GOT3 (cell line): ENCODE measurements at places on chromosomes 13 and 19.

DNA sequence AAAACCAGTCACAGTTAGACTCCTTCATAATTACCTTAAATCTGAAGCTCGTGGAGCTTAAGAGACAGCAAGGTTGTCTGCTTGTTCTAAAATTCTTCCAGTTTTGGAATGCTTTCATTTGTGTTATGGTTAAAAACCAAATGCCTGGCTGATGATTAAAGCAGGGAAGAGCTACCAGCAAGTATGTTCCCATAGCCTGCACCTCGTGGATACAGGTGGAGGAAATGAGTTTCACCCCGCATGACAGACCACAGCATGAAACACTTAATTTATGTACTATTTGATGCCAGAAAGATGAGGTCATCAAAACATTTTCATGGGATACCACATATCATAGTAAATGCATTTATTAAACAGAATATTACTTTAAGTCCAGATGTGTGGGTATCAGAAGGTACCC lies 416 bp upstream of the DOCK9 start:
- no peak for DNase-seq

- DNase-seq: no peak
Measured at GRCh38 chr19:19214159-19214490, 2.4 kb downstream of the NCAN start.

GRCh38 chr13:44401577-44401976 lies 28.0 kb downstream of the SERP2 start:
- no peak for DNase-seq

DNA sequence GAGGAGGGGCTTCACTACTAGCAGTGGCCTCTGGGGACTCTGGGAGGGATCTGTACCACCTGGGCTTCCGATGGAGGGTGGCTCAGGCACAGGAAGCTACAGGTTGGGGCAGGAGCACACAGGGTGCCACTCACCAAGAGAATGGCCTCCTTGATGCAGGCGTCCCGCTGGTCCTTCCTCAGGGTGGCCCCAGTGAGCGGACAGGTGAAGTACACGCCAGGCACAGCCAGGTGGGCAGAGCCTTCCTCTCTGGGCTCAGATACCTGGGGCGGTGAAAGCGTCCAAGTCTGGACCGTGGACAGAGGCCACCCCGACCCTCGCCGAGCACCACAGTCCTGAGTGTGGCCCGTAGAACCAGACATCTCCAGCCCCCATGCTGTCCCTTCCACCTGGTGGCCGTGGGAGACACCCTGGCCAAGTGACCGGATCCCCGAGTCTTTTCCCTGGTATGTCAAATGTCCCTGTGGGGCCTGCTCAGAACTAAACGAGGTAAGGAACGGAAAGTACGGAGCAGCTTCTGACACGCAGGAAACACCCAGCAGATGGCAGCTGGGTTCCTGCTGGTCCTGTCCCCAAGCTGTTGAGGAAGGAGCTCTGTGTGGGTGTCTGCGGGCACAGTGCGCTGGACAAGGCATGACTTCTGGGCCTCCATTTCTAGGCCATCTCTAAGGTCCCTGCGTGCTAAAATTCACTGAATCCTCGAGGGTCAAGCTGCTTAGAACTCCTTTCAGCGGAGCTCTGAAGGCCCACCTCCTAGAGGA lies 5.2 kb downstream of the UBXN6 start:
- no peak for DNase-seq

DNA sequence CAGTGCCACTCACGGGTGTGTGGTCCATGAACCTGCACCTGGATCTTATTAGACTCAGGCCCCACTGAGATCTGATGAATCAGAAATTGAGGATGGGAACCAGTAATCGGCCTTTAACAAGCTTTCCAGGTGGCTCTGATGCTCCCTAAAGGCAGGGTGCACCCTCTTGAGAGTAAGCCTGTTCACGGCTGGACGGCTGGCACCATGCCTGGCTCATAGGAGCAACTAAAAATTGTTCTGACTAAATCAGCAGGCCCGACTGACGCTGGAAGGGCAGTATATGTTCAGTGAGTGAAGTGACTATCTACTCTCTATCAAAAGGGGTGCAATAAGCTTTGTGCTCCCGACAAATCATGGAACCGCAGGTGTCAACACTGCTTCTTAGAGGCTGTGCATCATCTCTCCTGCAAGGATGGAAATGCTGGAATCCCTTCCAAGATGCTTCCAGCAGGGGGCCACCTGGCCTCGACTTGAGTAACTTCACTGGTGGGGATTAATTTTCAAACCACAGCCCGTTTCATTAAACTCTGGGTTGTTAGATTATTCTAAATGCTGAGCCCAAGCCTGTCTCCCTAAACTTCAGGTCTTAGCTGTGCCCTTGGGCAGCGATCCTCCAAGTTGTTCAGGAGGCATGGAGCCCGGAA lies 28.4 kb downstream of the TMTC4 start:
- DNase-seq: no peak

DNA sequence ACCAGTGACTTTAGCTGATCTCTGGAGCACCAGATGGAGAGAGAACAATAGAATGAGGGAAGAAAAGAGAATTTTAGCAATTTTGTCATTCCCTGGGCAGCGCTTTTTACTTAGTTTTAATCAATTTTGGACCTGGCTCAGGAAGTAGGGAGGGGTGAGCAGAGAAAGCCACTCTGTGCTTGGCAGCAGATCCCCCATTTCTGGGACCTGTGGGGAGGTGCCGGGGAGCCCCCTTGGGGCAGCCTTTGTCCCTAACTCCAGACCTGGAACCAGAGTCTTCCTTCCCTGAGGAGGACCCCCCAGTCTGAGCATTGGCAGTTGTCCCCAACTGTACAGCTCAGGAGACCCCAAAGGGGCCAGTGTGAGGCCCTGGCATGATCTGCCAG lies 10.5 kb downstream of the LYL1 start:
- DNase-seq: no peak

GRCh38 chr19:2888731-2889224 lies 11.9 kb upstream of the ZNF57 start:
- no peak for DNase-seq

DNA sequence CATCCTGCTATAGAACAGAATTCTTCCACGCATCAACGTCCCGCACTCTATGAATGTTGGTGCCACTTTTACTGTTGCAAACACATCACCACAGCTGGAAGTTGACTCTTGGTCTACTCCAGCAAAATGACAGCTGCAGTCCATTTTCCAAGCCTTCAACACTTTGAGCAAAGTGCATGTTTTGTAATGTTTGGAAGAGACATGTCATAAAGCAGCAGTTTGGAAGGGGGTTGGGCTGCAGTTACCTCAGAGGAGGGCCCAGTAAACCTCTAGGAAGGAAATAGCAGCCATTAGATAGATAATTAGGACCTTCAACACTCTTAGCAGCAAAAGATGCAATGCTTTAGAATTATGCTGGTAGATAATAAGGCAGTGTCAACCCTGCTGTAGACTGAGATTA lies 323.6 kb downstream of the TDRD3 start:
- no peak for DNase-seq

DNA sequence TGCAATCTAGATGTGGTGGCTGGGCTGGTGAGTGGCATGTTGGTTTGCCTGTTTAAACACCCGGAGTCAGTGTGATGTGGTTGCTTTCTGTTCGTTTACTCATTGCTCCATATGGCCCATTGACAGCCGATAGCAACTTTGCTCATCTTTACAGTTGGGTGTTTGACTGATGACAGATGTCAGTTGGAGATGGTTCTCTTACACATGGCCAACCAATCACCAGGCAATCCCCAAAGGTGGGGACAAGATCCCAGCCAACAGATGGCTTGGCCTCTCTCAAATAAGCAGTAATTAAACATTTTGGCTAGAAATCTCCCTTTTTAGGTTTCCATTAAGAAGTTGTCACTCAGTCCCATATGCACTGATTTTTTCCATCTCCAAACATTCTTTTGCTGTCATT lies 497.1 kb upstream of the ARGLU1 start:
- DNase-seq: no peak

GRCh38 chr13:106405731-106406130 lies 129.7 kb downstream of the EFNB2 start:
- DNase-seq: no peak

DNA sequence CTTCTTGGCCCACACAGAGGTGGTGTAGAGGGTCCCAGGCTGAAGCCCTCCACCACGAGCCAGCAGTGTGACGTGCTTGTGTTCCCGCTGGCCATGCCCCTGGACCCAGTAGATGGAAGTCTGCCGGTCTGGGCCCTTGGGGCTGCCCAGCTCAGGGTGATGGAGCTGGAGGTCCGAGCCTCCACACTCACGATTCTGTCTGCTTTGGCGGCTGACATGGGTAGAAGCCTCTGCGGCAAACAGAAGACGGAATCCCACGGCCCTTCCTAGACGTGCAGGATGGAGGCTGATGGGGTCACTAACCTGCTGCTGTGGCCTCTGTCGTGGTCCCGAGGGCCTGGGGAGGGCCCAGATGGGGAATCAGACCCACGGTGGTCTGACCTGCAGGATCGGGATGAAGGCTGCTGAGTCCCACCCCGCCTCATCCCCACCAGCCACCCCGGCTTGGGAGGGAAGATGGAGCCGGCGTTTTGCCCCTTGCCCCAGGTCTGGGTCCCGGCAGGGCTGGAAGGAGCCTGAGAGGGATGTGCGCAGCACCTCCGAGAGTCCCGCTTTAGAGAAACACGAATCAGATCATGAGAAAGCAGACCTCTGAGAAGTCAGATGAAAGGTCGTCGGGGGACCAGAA lies 4.4 kb downstream of the TMEM86B start:
- DNase-seq: no peak

DNA sequence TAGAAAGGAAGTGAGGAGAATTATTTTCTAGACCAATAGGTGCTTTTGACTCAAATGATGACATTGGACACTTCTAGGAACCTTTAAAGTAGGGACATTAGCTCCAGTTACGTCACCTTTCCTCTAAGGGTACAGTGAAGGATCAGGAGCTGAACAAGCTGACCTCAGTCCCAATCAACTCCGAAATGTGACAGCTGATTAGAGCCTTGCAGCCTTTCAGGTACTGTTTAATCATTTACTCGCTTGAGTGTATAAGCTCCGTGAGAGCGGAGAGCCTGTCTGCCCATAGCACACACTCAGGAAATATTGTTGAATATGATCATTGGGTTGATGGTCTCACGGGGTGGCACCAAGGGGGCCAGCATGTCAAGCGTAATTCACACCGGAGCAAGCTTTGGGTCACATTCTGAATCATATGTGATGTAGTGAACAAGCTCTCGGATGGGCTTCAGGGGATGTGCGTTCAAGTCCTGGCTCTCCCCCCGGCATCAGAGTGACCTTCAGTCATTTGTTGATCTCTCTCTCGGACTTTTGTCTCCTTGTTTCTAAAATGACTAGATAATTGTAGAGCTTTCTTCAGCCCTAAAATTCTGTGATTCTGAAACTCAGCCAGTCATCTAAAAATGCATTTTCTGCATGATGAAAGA lies 141.9 kb downstream of the ZIC5 start:
- no peak for DNase-seq

DNA sequence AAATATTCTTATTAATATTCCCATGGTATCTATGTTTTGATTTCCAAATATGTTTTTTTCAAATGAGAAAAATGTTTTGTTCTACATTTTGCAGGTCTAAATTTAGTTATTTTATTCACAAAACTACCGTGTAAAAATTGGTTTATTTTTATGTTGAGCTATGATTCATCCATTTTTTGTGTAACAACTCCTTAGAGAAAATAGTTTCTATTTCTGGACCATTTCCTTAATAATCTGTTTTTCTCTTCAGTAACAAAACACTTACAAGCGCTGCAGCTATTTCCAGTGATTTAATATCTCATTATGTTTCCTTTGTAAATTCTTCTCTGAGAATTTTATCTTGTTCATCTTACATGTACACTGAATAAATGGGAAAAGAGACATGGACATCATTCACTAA lies 550.7 kb upstream of the SLITRK5 start:
- DNase-seq: no peak

- no peak for DNase-seq
Measured at GRCh38 chr19:6774821-6775707, 2.6 kb downstream of the VAV1 start.

GRCh38 chr19:18202778-18203407 lies 949 bp downstream of the RAB3A start:
- no peak for DNase-seq

- DNase-seq: no peak
Measured at GRCh38 chr19:19654441-19654840, 9.0 kb downstream of the ATP13A1 start.

DNA sequence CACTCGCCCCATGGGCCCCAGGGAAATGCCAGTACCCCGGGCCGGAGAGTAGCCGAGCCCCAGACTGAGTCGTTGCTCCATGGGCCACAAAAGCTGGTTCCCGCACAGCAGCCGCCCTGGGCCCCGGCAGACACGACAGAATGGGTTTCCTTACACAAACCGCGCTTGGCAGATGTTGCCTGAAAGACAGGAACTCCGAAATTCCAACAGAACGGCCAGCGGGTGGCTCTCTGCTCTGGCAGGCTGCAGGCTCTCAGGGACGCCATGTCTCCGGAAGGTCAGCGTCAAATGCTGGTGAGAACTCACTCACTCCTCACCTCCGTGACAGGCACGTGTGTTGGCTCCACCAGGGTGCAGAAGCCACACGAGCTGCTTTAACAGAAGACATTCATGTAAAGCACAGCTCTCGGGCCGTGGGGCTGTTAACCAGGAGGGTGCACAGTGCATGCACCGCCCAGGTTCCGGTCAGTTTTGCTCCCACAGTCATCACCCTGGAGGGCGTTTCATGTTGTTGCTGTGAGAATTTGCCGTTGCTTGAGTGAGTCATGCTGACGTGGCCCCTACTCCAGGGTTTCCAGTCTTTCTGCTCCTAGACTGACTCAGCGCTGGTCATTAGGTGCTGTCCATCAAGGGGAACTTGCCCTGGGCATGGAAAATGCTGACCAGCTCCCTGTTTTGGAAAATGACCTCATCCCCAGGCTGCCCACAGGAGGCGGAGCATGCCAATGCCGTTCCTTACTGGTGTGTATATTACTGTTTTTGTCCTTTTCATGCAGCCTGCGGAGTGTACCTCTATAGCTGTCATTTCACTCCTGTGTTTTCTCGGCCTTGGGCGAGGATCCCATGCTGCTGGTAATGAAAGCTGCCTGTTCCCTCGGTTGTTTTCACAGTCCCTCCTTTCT lies 44.8 kb downstream of the ANKRD10 start:
- DNase-seq: peak; percentile 96

- no peak for DNase-seq
Measured at GRCh38 chr19:42075364-42075615, 676 bp upstream of the ZNF574 start.

DNA sequence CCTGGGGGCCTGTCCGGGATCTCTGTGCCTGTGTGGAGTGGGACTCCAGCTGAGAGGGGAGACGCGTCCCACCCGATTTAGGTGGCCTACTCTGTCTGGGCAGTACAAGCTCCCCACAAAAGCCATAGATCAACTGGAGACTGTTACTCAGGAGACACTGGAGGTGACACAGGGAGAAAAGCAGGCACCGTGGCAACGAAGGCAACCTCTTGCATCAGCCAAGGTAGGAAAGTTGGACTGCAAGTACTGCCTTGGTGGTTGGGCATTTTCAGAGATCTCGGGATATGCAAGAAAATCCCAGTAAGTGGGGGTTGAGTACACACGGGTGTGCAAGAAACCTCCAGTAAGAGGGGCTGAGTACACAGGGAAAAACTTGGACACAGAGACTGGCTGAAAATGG lies 1060.0 kb upstream of the MIR17HG start:
- no peak for DNase-seq

DNA sequence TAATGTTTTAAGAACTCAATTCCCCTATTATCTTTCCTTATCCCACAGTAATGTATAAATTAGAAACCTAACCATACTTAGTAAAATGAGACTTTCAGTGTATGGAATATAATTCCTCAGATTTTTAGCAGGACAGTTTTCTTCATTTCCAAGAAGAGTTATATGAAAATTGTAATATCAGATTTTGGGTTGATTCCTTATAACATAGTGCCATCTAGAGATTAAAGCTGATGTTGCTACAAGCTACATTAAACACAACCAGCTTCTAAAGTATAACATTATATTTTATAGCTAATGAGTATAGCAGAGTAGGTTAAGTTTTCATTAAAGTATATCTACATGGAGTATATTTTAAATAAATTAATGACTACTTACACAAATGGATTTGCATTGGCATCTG lies 99.7 kb upstream of the MIR17HG start:
- DNase-seq: no peak
